Naive thymus-derived CD8-positive, alpha-beta T cell (primary cell): ENCODE measurements at places on chromosomes 5 and 9. TPM values are rescaled to one million over a fixed set of nuclear protein-coding genes. Genes with fewer than 3 reads are reported as not detected.

The CCDC183 gene
- 1.4 TPM for total RNA-seq

The PCDHA6 gene
- total RNA-seq: not detected

- no peak for DNase-seq
These were observed 55.2 kb upstream of the JAK2 start for GRCh38 chr9:4929917-4930316.

DNA sequence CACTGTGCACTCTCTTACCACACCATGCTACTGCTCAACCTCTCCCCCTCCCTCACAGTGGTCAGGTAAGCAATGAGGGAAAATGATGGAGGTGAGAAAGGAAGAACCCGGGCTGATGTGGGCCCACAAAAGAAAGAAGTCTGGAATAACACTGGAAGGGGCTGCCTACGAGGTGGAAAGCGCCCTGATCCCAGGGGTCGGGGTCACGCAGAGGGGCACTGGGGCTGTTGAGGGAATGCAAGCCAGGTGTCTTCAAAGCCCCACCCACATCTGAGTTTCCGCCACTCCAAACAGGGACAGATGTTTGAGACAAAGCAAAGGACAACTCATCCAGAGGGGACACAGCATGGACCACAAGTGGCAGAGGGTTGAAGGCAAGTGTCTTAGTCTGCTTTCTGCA is 4.2 kb downstream of the TNIP1 start:
- no peak for DNase-seq
